ENCODE measurements at places on chromosomes 2 and 18.

DNA sequence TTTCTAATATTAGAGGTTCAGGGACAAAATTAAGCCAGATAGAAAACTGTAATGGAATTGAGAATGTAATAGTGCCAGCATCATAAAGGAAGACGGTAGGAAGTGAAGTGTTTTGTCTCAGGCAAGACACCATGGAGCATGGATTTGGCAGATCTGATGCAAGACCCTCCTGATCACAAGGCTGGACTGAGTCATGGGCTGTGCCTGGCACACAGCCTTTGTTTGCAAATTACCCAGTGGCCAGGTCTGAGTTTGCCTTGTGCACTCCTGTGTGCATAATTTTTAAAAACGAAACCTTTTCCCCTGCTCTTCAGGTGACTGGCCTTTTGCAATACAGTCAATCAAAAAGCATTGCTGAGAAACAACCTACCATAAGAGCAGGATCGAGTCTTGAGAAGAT, 2.0 kb upstream of the UPP2 start:
- peak; percentile 10 for DNase-seq

DNA sequence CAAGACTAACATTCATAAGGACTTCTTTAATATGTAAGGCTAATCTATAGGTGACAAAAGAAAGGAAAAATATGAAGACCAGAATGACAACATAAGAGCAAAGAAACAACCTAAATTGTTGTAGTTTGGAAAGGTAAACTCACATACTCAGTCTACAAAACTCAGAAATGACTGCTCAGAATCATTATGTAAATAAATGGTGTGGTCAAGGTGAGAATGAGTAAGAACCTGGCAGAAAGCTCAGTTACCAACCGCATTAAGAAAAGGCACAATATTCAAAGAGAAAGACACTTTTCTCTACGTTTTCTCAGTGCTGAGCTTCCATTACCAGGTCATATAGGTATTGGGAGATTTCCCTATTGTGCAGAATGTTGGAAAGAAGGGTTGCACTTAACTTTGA, 15.8 kb downstream of the ATF2 start:
- no peak for DNase-seq

GRCh38 chr2:62014102-62014501, 108.6 kb downstream of the COMMD1 start:
- DNase-seq, result peak; percentile 33

GRCh38 chr18:32937597-32937996, 164.8 kb upstream of the KLHL14 start:
- DNase-seq, result no peak

DNA sequence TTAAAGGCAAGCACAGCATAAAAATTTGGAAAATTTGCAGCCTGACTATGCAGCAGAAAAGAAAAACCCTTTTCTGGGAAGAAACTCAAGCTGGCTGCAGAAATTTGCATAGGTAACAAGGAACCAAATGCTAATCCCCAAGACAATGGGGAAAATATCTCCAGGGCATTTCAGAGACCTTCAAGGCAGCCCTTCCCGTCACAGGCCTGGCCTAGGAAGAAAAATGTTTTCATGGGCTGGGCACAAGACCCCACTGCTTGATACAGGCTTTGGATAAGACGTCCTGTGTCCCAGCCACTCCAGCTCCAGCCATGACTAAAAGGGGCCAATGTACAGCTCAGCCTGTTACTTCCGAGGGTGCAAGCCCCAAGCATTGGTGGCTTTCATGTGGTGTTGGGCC, 717.6 kb downstream of the TDRD15 start:
- DNase-seq, result no peak

- no peak for DNase-seq
These were observed 196.7 kb upstream of the SIX2 start for GRCh38 chr2:45205985-45206384.

DNA sequence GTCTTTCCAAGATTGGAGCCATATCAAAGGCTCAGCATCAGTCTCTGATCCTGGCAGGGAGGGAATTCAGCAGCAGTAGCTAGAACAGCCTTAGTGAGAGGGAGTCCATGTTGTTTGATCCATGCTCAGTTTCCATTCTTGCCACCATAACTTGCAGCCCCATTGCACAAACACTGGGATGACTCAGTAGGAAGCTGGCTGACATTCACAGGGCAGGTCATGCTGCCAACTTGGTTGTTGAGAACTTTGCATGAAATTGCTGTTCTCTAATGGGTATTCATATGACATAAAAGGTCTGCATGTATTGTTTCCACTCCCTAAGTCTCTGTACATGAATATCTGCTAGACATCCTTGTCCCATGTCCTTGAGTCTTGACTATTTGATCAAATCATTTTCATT, 29.9 kb upstream of the STAT4 start:
- no peak for DNase-seq

GRCh38 chr18:26574958-26575864, 26.9 kb upstream of the KCTD1 start:
- DNase-seq, result peak; percentile 22

GRCh38 chr2:9214873-9215272, 8.3 kb downstream of the ASAP2 start:
- DNase-seq, result no peak

- peak; percentile 34 for DNase-seq
These were observed 42.2 kb downstream of the PAX8 start for GRCh38 chr2:113236367-113237159.

- DNase-seq, result no peak
These were observed 1.3 kb upstream of the CEP68 start for GRCh38 chr2:65054749-65055421.

- no peak for DNase-seq
These were observed 329.8 kb downstream of the PTPRM start for GRCh38 chr18:7896805-7897518.

GRCh38 chr2:62423235-62423634, 82.8 kb downstream of the TMEM17 start:
- DNase-seq, result no peak

GRCh38 chr2:176114120-176114929, 2.3 kb upstream of the HOXD10 start:
- peak; percentile 34 for DNase-seq

DNA sequence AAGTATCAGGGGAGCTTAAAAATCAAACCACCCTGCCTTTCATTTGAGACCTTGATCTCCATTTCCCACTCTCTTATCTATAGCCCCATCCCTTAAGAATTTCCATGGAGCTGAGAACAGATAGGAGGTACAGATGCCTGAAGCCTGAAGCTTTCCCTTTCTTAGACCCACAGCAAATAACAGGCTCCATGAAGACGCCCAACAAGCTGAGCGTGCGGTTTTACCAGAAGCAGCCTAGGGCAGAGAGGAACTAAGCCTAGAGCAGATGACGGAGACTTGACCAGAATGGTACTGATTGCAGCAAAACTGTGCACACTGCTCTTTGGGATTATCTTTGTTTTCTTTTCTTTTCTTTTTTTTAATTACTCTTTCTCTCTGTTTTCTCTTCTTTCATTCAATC, 1.7 kb upstream of the ERBB4 start:
- no peak for DNase-seq

- peak; percentile 47 for DNase-seq
These were observed 289.3 kb upstream of the ZSWIM2 start for GRCh38 chr2:187138265-187138664.

GRCh38 chr2:235541838-235542549, 48.2 kb downstream of the AGAP1 start:
- DNase-seq, result no peak

DNA sequence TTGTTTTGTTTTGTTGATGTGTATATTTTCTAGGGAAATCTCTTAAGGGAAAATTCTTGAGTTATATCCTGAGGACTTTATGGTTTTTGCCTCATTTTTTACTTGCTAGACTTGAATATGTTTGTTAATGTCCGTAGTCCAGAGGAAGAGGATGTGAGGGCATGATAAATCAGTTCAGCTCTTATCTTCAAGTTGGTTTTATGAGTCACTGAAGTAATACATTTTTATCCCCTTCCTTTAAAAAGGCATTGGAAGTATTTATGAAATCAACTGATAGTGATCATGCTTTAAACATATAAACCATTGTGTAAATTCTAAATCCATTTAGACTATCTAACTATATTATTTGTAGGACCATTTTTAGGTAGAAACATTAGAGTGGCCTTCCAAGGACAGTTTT, 43.9 kb upstream of the CYBRD1 start:
- DNase-seq, result no peak

- no peak for DNase-seq
These were observed 112.0 kb downstream of the ACTR3 start for GRCh38 chr2:114001937-114002336.

DNA sequence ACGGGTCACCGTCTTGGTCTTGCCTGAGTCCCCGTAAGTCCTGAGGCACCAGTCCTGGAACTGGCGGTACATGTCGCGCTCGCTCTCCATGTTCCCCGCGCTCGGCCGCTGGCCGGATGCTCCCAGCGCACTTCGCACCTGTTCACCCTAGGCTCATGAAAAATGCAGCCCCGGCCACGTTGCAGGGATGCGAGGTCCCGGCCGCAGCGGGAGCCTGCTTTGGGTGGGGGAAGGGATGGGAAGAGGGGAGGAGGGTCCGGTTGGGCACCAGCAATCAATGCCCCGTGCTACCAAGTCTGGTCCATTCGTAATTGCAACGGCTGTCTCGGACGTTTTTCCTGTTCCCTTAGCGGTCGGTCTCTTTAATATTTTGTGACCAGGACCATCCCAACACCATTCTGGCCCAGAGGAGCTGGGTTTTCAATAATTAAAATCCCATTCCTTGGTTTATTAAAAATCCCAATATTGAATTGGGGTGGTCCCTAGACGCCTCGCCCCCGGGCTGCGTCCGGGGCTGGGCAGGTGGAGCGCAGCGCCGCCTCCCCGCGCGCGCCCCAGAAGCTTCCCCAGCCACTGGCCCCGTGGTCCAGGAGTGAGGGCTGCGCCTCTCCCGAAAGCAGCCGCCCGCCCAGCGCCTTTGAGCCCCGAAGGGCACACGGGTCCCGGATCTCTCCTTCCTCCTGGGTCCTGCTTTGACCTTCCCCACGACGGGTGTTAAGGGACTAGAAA, 1.4 kb downstream of the NOL4 start:
- DNase-seq, result peak; percentile 32

- no peak for DNase-seq
These were observed 180.6 kb upstream of the EPAS1 start for GRCh38 chr2:46116553-46116991.

DNA sequence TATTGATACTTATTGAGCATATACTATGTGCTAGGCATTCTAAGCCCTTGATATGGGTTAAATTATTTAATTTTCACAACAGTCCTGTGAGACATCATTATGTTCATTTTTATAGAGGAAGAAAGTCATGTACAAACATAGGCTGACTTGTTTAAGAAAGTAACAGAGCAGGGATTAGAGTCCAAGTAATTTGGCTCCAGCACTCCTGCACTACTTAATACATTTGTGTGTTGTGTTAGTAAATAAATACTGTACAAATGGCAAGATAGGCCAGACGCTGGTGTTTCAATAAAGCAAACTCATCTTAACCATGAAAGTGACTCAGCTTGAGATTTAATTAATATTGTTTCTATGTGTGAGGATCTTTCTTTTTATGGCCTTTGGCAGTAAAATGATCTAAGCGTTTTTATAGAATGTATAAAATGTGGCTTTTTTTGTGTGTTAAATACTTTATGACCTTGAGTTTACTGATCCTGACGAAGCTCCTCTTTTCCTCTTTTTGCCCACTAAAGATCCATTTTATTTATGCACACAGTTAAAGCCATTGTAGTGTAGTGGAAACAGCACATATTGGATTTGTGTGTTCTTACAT, 21.3 kb downstream of the NBEAL1 start:
- no peak for DNase-seq

GRCh38 chr2:144572977-144573376, 53.1 kb upstream of the ZEB2 start:
- DNase-seq, result no peak
